ENCODE measurements at places on chromosomes 12 and 14. TPM values are rescaled to one million over a fixed set of nuclear protein-coding genes. Genes with fewer than 3 reads are reported as not detected.

The LRFN5 gene
- total RNA-seq: not detected

The CEBPE gene
- not detected for total RNA-seq

The PLEK2 gene
- total RNA-seq: 36.5 TPM

The MRPS35 gene
- 135 TPM for total RNA-seq

The IGF1 gene
- total RNA-seq: 1.5 TPM

The NOS1 gene
- not detected for total RNA-seq

The SCNN1A gene
- total RNA-seq: 53.5 TPM

The ZC3H14 gene
- total RNA-seq: 77.6 TPM

The KRT6C gene
- total RNA-seq: not detected

The ZDHHC22 gene
- total RNA-seq: not detected

- no peak for DNase-seq
These were observed 3.0 kb downstream of the B4GALNT1 start for GRCh38 chr12:57629897-57630471.

- DNase-seq: no peak
These were observed 9.8 kb downstream of the GALNT6 start for GRCh38 chr12:51381226-51382079.

DNA sequence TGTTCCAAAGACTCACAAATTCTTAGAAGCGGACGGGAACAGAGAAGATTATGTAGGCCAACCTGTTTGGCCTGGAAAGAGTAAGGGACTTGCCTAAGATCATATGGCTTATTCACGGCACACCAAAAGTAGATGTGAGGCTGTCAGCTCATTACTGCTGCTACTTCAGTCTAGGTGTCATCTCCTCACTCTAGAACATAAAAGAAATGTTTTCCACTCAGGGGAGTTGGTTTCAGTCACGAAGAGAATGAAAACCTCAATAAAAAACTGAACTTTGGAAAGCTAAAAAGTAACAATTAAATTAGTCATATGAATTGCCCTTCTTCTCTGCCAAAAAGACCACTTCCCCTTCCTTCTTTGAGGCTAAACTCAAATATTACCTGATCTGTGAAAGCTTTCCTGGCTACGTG, 658 bp upstream of the CEP128 start:
- DNase-seq: peak; percentile 17

DNA sequence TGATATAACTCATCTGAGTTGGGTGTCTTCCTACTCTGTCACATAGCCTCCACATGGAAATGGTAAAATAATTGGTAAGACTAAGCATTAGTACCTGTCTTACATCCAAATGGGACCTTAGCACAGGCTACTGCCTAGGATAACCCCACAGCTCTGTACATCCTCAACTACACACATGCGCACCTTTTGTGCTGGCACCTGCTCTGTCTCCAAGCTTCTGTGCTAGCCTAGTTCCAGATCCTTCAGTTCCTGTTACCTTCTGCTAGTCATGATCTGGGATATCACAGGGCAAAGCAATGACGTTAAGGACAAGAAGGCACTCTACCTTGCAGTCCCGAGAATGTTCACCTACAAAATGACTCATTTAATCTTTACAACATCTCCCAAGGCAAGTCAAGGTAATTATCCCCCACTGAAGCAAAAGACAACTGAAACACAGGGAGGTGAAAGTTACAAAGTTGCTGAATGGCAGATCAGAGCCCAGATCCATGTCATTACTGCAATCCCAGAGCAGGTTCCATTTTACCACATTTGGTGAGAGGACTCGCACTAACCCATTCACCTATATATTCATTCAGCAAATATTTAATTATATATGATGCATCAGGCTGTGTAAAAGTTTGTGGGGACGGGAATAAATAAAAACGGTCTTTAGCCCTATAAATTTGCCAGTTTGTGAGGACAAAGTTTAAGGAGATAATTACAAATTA, 61.7 kb downstream of the PPM1H start:
- no peak for DNase-seq

DNA sequence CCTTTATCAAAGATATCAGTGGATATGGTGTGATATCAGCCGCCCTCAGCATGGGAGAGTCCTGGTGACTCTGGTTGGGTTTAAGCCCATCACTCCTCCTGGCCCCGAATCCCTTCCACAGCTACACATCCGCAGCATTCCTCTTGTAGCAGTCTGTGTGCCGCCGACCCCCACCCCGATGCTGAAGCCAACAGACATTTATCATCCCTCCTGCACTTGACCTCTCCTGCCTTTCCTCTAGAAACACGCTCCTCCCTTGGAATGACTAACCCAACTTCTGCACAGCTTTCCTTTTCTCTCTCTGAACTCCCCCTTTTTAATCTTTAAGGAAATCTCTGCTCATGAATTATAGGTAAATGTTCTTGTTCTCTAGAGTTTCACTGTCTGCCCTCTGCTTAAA, 250.9 kb upstream of the FOXN3 start:
- no peak for DNase-seq

DNA sequence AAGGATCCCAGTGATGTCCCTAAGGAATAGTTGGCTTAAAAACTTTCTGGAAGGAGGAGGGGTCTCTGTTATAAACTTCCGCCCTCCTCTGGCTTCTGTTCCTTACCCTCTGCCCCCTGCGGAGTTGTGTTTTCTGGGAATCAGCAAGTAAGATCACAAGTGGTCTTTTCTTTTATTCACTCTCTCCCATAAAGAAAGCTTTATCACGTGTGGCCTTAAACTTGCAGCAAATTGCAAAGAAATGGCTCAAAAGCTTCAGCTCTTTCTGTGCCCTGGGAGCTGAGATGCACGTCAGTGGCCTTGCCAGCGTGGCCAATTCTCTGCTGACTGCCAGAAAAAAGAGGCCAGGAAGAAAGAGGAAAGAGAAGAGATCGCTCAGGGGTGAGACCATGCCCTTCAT, at the start of gene SLCO1C1:
SLCO1C1 (plus strand) TSS at position 101 of the 400 bp plus-strand sequence. CDS start 4,245 bp downstream, outside the sequence.
- DNase-seq: no peak

GRCh38 chr12:120249875-120250795, 15.4 kb downstream of the PXN start:
- DNase-seq: no peak

GRCh38 chr12:126483145-126484068, 1418.2 kb downstream of the AACS start:
- DNase-seq: no peak

GRCh38 chr12:125683748-125684381, 618.6 kb downstream of the AACS start:
- DNase-seq: peak; percentile 18

GRCh38 chr12:59500915-59501314, 94.9 kb upstream of the SLC16A7 start:
- no peak for DNase-seq

GRCh38 chr12:103503546-103504480, 8.0 kb upstream of the C12orf42 start:
- peak; percentile 45 for DNase-seq

- DNase-seq: no peak
These were observed 95.9 kb upstream of the CDKN3 start for GRCh38 chr14:54300881-54301280.

DNA sequence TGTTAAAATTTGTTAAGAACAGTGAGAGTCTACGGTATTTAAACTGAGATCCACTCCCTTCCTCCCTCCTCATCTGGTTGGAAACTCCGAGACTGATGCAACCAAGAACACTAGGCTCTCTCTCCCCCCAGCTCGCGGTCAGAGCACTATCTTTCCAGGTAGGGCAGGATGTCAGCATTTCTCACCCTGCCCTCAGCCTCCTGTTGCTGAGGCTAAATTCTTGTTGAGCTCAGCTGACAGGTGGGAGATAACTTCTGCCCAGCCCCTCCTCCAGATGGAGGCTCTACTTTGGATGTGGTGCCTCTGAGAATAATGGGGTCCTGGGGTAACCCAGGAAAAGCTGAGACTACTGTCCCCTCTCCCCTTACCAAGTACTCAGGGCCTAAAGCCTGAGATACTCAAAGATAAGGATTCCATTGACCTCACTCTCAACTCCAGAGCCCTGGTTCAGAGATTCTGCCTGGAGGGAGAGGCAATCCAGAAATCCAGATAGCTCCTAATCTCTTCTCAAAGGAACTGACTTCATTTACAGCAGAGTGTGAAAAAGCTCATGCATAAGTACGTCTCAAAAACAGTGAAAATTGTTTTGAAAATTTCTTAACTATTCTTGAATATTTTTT, 110.1 kb downstream of the EML5 start:
- no peak for DNase-seq

DNA sequence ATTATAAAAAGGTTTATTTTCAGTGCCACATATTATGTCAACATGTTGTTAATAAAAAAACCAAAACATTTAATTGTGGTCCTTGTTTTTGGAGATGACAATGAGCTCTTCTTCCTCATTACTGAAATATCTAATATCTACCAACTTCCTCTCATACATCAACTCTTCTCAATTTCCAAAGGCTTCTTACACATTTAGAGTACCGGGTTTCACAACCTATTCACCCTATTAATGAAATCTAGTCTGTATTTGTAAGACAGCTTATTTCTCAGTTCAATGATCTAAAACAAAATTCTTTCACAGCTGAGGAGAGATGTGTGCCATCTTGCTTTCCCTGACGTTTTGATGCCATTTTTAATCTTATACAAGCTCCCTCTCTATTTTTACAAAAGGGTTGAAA, 14.5 kb downstream of the NRDE2 start:
- DNase-seq: no peak

- peak; percentile 72 for DNase-seq
These were observed 7.6 kb upstream of the SIX1 start for GRCh38 chr14:60656686-60657455.

DNA sequence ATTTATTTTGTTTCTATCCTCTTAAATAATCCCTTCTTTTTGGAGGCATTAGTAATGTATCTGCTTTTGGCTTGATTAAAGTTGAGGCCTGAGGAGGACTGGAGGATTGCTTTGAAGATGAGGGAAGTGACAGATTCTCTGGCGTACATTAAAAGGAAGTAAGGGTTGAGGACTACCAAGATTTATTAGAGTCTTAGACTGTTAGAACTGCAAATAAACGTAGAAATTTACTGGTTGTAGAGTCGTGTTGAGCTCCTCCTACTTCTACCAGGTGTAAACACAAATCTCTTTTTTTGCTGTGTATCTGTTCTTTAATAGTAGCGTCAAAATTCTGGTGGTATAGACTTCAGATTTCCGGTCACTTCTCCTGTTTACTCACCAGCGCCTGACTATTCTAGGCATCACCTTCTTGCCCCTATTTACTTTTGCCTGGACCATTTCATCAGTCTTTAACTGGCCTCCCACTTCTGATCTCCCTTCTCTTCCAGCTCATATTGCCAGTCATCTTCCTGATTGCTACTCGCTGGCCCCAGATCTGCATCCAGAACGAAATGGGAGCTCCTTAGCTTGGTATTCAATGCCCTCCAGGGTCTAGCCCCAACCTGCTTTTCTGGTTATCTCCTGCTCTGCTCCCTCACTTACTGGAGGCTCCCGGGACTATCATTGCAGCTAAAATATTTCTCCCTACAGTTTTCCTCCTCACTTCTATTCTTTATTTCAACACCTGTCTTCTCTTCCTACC, 8.4 kb upstream of the EID3 start:
- peak; percentile 38 for DNase-seq

DNA sequence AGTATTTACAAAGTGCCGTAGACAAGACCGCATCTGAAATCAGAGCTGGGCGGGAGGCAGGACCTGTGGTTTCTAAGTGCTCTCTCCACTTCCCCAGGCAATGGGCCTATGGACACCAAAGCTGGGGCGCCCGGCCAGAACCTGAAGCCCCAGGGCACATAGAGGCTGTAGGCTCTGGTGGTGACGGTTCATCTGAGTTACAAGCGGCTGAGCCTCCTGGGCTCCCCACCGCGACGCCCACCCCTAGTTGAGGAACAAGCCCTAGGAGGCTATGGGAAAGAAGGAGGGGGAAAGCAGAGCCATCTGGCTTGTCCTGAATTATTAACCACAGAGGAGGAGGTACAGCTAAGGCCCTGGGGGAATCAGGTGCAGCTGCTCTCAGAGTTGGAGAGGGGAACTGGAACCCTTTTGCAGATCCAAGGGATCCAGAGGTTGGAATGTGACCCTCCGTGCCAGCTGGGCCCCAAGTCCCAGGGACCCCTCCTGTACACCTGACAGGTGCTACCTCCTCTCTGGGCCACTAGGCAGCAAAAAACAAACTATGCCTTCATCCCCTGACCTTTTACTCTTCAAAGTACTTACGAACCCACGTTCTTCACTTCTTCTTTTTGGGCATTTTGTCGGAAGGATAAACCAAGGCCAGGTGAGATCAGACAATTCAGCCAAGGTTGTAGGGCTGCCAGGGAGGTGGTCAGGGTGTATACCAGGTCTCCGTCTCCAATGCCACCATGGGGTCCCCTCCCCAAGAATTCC, 77.2 kb downstream of the ARL6IP4 start:
- DNase-seq: no peak

DNA sequence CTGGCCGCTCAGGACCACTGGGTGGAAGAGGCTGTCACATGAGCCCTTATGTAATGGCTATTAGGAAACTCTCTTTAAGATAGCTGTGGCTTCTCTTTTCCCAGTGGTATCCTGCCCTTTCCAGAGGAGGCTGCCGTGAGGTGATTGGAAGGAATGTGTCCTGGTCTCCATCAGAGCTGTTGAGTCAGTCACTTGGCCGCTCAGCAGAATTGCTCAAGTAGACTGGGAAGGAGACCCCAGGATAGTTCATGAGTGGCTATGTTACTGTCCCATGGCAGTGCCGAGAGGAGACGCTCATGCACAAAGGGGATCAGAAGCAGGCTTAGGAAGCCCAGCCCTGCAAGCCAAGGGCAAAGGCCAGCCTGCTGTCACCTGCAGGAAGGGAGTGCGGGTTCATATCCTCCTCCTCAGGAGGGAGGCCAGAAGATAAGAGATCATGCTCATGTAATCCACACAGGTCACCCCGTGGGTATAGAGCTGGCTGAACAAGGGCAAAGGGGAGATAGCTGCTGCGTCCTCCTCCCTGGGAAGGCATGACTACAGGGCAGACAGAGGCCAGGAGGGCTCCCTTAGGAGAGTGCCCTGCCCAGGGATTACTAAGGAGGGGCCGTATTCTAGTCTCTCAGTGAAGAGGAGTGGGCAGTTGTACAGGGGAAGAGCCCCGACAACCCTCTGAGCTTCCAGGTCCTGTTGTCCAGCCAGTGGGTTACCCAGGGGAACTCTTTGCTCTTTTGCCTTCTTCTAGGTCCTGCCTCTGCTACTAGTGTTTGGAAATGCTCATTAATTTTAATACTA, 137.0 kb upstream of the MAX start:
- peak; percentile 89 for DNase-seq

- no peak for DNase-seq
These were observed 2.8 kb downstream of the GPR19 start for GRCh38 chr12:12693111-12693671.

GRCh38 chr12:92078167-92079053, 67.2 kb downstream of the BTG1 start:
- DNase-seq: no peak

- DNase-seq: no peak
These were observed 5.6 kb downstream of the MSI1 start for GRCh38 chr12:120363274-120363855.
